Islet precursor cell (in vitro differentiated cells): ENCODE measurements at places on chromosomes 6 and 20.

- no peak for DNase-seq
These were observed 9.7 kb upstream of the DYNLRB1 start for GRCh38 chr20:34506480-34506879.

DNA sequence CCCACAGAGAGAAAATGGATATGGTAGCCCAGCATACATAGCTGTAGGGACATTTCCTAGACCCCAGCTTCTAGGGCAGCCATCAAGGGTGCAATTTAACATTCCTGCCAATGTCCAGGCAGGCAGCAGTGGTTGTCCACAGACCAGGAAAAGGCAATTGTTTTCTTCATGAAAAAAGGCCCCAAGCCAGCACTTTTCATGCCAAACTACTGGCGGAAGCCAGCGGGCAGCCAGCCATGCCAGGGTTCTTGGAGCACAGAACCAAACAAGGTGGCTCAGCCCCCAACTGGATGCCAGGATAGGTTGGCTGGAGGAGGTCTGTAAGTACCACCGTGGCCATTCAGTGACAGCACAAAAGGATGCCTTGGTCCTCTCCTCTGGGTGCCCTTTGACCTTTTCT, 94.6 kb downstream of the BANF2 start:
- DNase-seq: no peak

DNA sequence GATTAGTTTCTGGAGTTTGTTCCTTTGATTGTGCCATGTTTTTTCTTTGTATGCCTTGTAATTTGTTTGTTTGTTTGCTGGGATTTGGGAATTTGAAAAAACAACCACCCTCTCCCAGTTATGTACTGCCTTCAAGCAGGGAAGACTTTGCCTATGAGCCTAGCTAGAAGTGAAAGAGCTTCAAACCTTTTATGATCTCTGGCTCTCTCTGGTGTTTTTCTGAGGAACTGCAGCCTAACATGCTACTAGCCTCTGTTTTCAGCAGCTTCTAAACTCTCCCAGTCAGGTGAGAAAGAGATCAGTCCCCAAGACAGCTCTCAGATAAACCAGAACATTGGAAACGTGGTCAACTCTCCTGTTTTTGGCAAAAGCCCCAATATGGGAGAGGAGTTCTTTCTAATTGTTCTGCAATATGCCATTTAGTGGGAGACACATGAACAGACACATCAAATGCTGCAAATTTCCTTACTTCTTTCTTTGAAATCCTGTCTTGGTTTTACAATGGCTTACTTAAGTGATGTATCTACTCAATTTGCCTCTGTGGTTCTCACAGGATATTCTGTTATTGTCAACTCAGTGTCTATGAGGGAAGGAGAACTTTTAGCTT, 58.9 kb upstream of the SERINC1 start:
- DNase-seq: peak; percentile 70

GRCh38 chr20:8635048-8635572, 433.8 kb upstream of the PLCB4 start:
- no peak for DNase-seq

GRCh38 chr6:25403150-25403549, 124.0 kb downstream of the CARMIL1 start:
- no peak for DNase-seq

GRCh38 chr6:75498862-75499261, 5.3 kb upstream of the FILIP1 start:
- DNase-seq: no peak

- no peak for DNase-seq
These were observed 52.9 kb upstream of the SLC22A16 start for GRCh38 chr6:110529355-110529754.

GRCh38 chr6:70811788-70812187, 144.1 kb downstream of the SMAP1 start:
- DNase-seq: no peak

DNA sequence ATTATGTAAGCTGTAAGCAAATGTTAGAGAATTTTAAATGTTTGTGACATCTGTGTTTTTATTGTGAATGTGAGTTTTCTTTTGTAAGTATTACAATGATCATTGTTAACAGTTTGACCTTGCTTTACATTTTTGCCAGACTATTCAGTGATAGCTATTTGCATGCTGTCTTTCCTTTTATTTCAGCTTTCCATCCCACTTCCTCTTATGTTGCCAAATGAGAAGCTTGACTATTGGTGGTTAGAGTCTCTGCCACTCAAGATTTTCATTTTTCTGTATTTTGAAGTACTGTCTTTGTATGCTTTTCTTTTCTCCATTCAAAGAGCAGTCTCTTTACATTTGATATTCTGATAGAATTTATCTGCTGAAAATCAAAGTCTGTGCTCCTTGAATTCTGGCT, 104.1 kb downstream of the PRIM2 start:
- no peak for DNase-seq

DNA sequence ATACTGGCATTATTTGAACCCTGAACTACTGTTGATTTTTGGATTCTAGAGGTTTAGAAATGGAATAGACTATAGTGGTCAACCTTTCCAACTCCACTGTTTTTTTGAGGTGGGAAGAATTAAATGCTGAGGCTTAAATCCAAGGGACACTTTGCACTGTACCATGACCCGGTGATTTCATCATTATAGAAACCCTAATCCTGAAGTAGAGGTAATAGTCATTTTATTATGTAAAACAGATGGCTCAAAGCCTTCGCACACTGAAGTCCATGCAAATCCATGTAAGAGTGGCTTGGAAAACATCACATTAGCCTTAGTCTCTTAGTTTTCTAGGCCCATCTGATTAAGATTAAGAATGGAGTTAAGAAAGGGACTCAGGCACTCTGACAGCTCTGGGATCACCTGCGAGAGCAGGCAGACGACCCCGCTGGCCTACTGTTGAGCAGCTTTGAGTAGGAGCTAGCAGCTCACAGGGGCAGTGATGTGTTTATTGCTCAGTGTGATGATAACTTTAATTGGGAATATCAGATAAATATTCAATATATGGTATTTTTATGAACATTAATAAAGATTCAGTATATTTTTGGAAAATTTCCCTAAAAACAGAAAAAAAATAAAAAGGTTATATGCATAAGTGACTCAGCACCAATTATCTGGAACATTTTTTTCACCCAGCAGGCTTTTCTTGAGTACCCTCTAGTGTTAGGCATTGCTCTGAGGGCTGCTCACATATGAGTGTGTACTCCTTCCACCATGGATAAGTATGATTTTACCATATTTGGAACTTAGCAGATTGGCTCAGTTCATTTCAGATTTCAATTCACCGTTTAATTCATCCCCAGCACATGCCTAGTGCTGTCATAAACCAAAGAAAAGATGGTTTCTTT, 13.4 kb downstream of the SLX4IP start:
- no peak for DNase-seq

- no peak for DNase-seq
These were observed 57.0 kb downstream of the FRK start for GRCh38 chr6:116003668-116004067.

DNA sequence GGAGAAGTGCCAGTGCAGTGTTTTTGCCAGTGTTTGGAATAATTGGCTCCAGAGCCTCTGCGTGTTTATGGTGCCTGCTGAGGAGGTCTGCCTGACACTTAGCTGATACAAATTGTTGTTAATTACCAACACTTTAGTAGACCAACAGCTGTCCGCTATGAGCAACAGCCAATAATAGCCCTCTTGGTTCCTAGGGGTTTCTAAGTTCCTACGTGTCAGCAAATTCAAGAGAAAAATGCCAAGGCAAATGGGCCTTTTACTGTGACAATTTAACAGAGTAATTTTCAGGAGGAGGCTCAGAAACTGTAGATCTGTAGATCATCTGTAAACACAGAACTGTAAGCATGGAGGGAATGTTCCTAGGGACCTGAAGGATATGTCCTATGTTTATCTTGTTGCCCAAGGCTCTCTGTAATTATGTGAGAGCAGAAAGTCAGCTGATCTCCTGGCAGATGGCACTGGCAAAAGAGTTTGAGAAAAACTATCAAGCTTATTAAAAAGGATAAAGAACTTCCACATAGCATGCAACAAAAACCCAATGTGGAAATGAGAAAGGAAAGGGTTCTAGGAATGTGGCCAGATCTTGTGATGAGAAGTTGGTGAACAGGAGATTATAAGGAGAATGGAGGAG, 157.7 kb downstream of the GJA1 start:
- DNase-seq: peak; percentile 57

DNA sequence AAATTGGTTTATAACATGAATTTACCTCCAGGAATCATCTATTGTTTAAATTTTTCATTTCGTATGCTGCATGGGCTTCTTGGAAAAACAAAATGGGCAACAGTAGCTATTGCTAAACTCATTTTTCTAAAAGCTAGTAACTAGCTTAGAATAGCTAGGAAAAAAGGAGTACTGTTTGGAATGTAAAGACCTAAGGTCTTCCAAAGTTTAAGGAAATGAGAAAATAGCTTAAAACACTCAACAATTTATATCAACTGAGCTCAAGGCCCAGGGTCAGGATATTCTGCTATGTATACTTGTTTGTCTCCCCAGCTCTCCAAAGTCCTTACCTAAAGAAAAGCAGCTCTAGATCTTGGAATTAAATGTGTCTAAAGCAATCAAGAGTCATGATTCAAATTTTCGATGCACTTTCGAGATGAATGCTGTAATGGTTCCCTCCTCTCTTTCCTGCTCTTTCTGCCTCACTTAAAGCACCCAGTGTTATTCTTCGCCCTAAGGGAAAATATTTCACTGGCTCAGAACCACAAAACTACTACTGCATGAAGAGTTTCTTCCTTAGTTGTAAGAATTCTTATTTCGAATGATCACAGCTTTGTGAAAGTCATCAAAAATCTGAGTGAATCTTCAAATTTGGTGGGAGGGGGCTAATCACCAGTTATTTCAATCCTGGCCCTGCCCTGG, 41.6 kb downstream of the LYRM4 start:
- DNase-seq: no peak

- DNase-seq: no peak
These were observed 846 bp downstream of the ZSCAN31 start for GRCh38 chr6:28335040-28335563.

GRCh38 chr6:111844921-111845320, 28.3 kb downstream of the FYN start:
- DNase-seq: peak; percentile 65

- peak; percentile 32 for DNase-seq
These were observed 33.4 kb upstream of the MICB start for GRCh38 chr6:31464252-31465184.

GRCh38 chr6:169590376-169590939, 111.4 kb downstream of the WDR27 start:
- no peak for DNase-seq

DNA sequence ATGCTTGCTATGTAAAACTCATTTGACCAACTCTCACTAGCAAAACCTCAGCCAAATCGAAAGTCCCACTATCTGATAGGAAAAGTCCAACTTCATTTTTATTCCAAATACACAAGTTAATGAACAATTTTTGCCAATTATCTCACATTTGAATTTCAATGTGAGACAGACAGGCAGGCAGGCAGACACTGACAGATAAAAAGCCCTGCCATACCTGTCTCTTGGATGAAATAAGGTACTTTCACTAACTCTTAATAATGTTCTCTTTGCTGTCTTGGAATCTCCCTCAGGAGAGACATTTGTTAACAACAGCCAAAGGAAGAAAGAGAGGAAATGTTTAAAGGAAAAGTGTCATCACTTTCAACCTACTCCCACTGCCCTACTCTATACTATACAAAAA, 82.0 kb downstream of the RNGTT start:
- no peak for DNase-seq

DNA sequence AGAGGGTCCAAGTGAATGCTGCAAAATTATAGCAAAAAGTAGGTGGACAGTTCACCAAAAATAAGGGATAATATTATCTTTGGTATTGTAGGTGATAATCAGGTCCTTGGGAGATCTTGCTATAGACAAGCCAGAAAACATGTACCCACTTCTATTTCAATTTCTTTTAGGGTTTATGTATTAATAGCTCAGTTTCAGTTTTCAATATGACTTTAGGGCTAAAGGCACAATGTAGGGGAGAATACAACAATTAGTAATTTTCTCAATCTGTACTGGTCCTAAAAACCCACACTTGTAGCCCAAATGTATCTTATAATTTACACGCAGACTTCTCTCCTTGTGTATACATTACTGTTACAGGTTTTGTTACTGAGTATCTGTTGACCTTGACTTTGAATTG, 307.0 kb upstream of the ID4 start:
- no peak for DNase-seq

GRCh38 chr6:9100869-9101580, 665.7 kb upstream of the SLC35B3 start:
- no peak for DNase-seq

DNA sequence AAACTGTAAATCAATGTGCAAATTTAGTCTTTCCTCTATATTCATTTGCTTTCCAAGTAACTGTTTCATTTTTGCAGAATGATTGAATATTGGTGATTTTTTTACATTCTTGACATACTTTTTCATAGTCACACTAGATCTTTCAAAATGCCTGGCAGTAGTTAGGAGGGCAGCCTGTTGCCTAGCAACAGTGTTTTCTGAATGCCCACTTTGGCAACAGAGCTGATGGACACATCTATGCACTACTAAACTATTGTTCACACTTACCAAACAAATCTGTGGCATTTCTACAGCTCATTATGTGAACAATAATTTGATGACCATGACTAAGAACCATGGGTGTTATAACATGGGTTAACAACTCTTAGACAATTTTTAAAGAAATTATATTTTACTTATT, 438.0 kb upstream of the IMPG1 start:
- no peak for DNase-seq

DNA sequence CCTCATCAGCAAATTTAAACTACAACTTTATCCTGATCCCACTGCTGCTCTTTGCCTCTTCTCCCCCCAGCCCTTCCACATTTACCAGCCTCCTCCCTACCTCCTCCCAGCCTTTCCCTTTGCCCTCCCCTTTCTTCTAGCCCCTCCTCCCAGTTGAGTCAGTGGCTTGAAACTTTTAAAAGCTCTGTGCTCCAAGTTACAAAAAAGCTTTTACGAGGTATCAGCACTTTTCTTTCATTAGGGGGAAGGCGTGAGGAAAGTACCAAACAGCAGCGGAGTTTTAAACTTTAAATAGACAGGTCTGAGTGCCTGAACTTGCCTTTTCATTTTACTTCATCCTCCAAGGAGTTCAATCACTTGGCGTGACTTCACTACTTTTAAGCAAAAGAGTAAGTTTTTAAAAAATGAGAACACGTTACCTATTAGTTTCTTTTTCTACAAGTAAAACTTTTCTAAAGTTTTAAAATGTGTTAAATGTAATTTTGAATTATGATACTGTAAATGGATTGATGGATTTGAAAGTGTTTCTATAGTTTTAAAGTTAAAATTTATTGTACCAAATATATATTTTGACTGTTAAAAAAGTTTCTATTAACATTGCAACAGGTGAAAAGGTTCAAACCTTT, at the start of gene GJA1:
GJA1 (plus strand) TSS at position 203 of the 626 bp plus-strand sequence. CDS start 11,202 bp downstream, outside the sequence.
- DNase-seq: peak; percentile 92
